ENCODE measurements at places on chromosomes 16 and 17.

DNA sequence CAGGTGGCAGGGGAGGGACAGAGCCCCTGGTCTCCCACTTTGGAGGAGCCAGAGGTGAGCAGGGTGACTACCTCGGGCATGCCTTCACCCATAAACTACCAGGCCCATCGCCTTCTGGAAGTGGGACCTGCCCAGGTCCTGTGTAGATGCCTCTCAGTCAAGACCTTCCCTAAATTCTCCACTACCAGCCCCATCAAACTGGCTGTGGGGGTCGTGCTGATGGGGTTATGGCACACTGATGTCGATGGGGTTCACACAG is 5.8 kb upstream of the RAB37 start:
- no peak for DNase-seq

DNA sequence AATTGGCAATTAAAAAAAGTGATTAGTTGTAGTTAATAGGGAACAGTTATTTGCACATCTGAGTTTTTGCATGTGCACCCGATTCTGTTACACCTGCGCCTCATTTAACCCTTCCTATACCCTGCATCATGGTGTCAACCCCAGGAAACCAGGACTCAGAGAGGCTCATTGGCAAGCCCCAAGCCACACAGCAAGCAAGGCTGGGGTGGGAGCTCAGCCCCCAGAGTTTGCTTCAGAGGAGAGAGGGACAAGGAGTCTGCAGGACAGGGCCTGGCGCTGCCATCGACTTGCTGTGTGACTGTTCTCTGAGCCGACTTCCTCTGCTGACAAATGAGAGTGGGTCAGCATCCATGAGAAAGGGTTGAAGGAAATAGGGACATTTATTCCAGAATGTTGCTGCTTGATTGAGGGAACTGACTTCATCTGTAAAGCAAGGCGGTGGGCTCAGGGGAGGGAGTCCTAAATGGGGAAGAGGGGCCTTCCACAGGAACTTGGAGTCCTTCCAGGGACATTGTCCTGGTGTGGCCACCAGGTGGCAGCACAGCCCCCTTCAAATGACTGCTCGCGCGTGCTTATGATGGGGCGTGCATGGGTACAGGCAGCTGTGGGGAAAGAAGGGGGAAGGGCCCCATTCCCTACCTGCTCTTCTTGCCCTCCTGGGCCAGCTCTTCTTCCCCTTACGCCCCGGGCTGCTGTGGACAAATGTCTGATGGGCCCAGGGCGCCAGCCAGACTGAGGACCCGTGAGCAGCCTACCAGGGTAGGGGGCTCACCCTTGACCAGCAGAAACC is 51.6 kb downstream of the NT5M start:
- DNase-seq = no peak

- DNase-seq = no peak
Observed at GRCh38 chr17:73027130-73027741, 65.3 kb downstream of the SLC39A11 start.

GRCh38 chr17:40534371-40535189 is 30.7 kb downstream of the CCR7 start:
- DNase-seq = no peak

DNA sequence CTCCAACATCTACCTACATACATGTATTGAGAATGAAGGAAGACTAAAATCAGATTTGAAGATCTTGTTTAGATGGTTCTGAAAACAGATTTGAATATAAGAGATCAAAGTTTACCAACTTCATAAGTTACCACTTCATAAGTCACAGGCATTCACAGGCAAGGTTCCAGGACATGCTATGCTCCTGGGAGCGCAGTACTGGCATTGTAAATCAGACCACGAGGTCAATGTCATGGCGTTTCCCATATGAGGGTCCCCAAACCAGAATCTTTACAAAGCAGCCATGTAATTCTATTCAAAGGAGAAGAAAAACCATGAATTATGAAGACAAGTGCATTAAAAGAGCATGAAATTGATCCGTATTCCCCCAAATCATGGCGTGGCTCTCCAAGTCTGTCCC is 3.0 kb downstream of the CDH11 start:
- DNase-seq = no peak

- DNase-seq = no peak
Observed at GRCh38 chr17:37025847-37026530, 77.2 kb downstream of the AATF start.

All from non-pigmented ciliary epithelial cell (primary cell).